ENCODE measurements at places on chromosomes 16 and 17. TPM values are rescaled to one million over a fixed set of nuclear protein-coding genes. Genes with fewer than 3 reads are reported as not detected.

PRR15L gene
- not detected for polyA plus RNA-seq

NTN3 gene
- not detected for polyA plus RNA-seq

TRPV3 gene
- 2.2 TPM for polyA plus RNA-seq

PRSS27 gene
- polyA plus RNA-seq: not detected

FBXL20 gene
- polyA plus RNA-seq: 5.0 TPM

DHRS7C gene
- not detected for polyA plus RNA-seq

AIPL1 gene
- polyA plus RNA-seq: not detected

SGSM2 gene
- polyA plus RNA-seq: 8.0 TPM

GCGR gene
- polyA plus RNA-seq: not detected

BICDL2 gene
- polyA plus RNA-seq: not detected

MEOX1 gene
- polyA plus RNA-seq: not detected

KRTAP3-1 gene
- polyA plus RNA-seq: not detected

OR1A1 gene
- polyA plus RNA-seq: not detected

RGS9 gene
- 0.61 TPM for polyA plus RNA-seq

WNT3 gene
- polyA plus RNA-seq: 0.14 TPM

SOST gene
- not detected for polyA plus RNA-seq

ST6GALNAC2 gene
- 0.68 TPM for polyA plus RNA-seq

IRX3 gene
- polyA plus RNA-seq: not detected

PDIA2 gene
- not detected for polyA plus RNA-seq
